Ascending aorta (tissue), 2 donors: ENCODE measurements at places on chromosomes 1 and 21.
A peak's percentile ranks its signal among the peaks of the same experiment; 100 is the strongest.

DNA sequence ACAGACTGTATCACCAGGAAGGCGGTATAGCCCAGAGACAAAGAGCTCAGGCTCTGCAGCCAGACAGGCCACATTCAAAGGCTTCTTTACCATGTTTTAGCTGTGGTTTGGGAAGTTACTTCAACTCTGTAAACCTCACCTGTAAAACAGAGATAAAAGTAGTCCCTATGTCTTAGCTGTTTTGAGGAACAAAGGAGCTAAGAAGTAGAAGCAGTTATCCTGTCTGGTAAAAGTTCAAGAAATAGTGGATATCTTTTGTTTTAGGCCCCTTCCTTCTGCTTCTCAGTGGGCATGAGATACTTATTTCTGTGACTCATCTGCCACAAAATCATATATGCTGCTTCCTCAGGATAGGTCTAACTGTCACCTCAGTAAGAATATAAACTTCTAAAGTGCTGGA is 6.5 kb downstream of the CD34 start:
- no peaks in the 10 kb centered on the region for H3K4me1 ChIP-seq
- no peaks in the 10 kb centered on the region for H3K27me3 ChIP-seq
- H3K36me3 ChIP-seq: no peaks in the 10 kb centered on the region
- H3K4me3 ChIP-seq: no peak overlapping the region

GRCh38 chr1:40038697-40039096 is 1.8 kb upstream of the CAP1 start:
- H3K4me3 ChIP-seq: no peak overlapping the region
- peak overlapping the region; percentile 99 for H3K27ac ChIP-seq
- DNase-seq: no peak
- no peaks in the 10 kb centered on the region for H3K27me3 ChIP-seq
- no peaks in the 10 kb centered on the region for H3K36me3 ChIP-seq
- H3K4me1 ChIP-seq: peaks cover 20% of the 10 kb centered on the region

DNA sequence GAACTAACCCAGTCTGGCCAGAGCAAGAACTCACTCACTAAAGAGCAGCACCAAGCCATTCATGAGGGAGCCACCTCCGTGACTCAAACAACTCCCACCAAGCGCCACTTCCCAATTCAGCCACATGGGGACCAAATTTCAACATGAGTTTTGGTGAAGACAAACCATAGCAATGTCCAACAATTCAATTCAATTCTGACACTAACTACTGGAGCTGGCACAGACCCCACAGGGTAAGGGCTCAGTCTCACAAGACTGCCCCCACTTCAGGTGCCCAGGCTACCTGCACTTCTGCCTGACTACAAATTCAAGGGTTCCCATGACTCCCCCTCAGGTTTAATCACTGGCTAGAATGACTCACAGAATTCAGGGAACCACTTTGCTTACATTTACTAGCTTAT is 48.8 kb upstream of the RAP1A start:
- H3K27me3 ChIP-seq: no peaks in the 10 kb centered on the region
- H3K4me1 ChIP-seq: no peaks in the 10 kb centered on the region
- H3K27ac ChIP-seq: no peak overlapping the region
- no peaks in the 10 kb centered on the region for H3K36me3 ChIP-seq

GRCh38 chr1:27316860-27317259 is 5.1 kb upstream of the TMEM222 start:
- no peak for DNase-seq
- H3K27ac ChIP-seq: no peak overlapping the region
- no peaks in the 10 kb centered on the region for H3K27me3 ChIP-seq
- no peaks in the 10 kb centered on the region for H3K36me3 ChIP-seq
- no peaks in the 10 kb centered on the region for H3K4me1 ChIP-seq

GRCh38 chr1:87872189-87872588 is 543.5 kb downstream of the LMO4 start:
- no peaks in the 10 kb centered on the region for H3K4me1 ChIP-seq
- no peak overlapping the region for H3K4me3 ChIP-seq
- H3K27me3 ChIP-seq: no peaks in the 10 kb centered on the region

GRCh38 chr1:157469752-157470675 is 82.3 kb downstream of the FCRL5 start:
- no peaks in the 10 kb centered on the region for H3K27me3 ChIP-seq
- no peaks in the 10 kb centered on the region for H3K4me1 ChIP-seq
- no peak for DNase-seq
- no peak overlapping the region for H3K4me3 ChIP-seq

DNA sequence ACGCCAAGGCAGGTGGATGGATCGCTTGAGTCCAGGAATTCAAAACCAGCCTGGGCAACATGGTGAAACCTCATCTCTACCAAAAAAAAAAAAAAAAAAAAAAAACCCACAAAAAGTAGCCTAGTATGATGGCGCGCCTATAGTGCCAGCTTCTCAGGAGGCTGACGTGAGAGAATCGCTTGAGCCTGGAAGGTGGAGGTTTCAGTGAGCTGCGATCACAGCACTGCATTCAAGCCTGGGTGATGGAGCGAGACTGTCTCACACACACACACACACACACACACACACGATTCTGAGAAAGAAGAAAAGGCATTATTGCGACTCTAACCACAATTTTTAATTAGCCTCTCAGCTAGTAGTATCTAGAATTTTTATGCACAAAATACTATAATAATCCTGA is 86.5 kb downstream of the RASAL2 start:
- no peak overlapping the region for H3K27ac ChIP-seq
- no peaks in the 10 kb centered on the region for H3K27me3 ChIP-seq
- no peaks in the 10 kb centered on the region for H3K4me1 ChIP-seq
- DNase-seq: no peak

- H3K4me3 ChIP-seq: no peak overlapping the region
- no peaks in the 10 kb centered on the region for H3K4me1 ChIP-seq
- H3K36me3 ChIP-seq: no peaks in the 10 kb centered on the region
- no peak for DNase-seq
Measured at GRCh38 chr1:115790846-115791245, 22.3 kb upstream of the CASQ2 start.

GRCh38 chr1:68409426-68409825 is 40.3 kb downstream of the RPE65 start:
- no peak overlapping the region for H3K27ac ChIP-seq
- H3K4me1 ChIP-seq: no peaks in the 10 kb centered on the region
- H3K36me3 ChIP-seq: no peaks in the 10 kb centered on the region
- H3K27me3 ChIP-seq: no peaks in the 10 kb centered on the region
